Glutamatergic neuron (in vitro differentiated cells): ENCODE measurements at places on chromosomes 1 and 21. TPM values are rescaled to one million over a fixed set of nuclear protein-coding genes. Genes with fewer than 3 reads are reported as not detected.

- no peaks in the 10 kb centered on the region for H3K36me3 ChIP-seq
- DNase-seq = no peak
- peaks cover 4% of the 10 kb centered on the region for H3K4me1 ChIP-seq
These were observed 24.7 kb downstream of the ACKR1 start for GRCh38 chr1:159229260-159229885.

Gene KRTAP19-2
- total RNA-seq = not detected

DNA sequence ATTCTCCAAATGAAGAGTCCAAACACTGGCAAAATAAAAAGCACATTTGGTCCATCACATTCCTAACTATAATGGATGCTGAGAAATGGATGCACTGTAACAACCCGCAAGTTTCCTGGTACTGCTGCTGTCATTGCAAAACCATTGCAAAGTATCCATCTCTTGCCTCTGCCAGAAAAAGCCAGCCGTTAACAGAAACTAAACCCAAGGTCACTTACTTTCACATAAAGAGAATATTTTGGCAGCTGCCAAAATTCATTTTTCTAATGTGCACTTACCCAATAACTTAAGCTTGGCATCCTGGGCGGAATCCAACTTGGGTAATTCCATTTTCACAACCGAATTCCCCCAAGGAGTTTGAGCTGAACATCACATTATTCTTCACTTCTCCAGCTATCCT lies 77.0 kb upstream of the LRRC8D start:
- no peaks in the 10 kb centered on the region for H3K4me1 ChIP-seq
- peaks cover 7% of the 10 kb centered on the region for H3K36me3 ChIP-seq
- no peak for DNase-seq
- no peak overlapping the region for H3K27ac ChIP-seq

Gene FAM151A
- not detected for total RNA-seq

- H3K27me3 ChIP-seq = no peaks in the 10 kb centered on the region
- no peak for DNase-seq
- H3K36me3 ChIP-seq = peaks cover 4% of the 10 kb centered on the region
- H3K27ac ChIP-seq = no peak overlapping the region
These were observed 7.0 kb downstream of the IFNAR2 start for GRCh38 chr21:33236766-33237165.

DNA sequence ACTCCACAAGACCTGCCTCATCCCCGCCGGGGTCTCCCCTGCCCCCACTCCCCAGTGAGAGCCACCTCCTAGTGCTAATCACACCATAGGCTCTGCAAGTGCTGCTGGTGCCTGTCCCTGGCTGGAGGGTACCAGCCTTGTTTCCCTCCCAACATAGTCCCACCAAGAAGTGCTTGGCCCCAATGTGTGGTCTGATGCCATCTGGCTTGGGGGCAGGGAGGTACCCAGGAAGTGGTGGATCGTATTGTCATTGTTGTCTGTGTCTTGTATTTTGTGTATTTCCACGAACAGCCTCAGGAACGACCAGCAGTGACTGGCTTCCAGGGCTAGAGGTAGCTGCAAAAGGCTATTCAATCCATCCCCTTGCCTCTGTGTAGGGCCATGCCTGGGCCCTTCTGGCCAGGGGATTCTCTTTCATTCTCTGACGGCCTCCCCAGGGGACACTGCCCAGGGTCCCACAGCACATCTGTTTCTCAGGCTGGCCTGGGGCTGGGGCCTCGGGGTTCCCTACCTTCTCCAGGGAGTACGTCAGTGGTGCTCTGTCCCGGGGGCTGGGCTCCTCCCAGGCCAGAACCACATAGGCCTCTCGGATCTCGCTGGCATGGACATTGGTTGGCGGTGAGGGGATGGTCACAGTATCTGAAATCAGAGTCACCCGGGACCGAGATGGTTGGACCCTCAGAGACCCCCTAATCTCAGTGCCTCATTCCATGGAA lies 22.8 kb downstream of the MYOM3 start:
- DNase-seq = no peak
- H3K4me1 ChIP-seq = no peaks in the 10 kb centered on the region
- H3K4me3 ChIP-seq = no peak overlapping the region
- H3K36me3 ChIP-seq = no peaks in the 10 kb centered on the region
- no peak overlapping the region for H3K27ac ChIP-seq

Gene SH2D5
- total RNA-seq = 1.2 TPM

Gene TLR5
- not detected for total RNA-seq

GRCh38 chr1:56320464-56321149 lies 258.8 kb downstream of the PLPP3 start:
- no peak overlapping the region for H3K4me3 ChIP-seq
- peaks cover 3% of the 10 kb centered on the region for H3K27me3 ChIP-seq
- H3K27ac ChIP-seq = no peak overlapping the region
- no peaks in the 10 kb centered on the region for H3K36me3 ChIP-seq
- no peak for DNase-seq
- H3K4me1 ChIP-seq = no peaks in the 10 kb centered on the region
